ENCODE measurements at places on chromosomes 11 and 22.
A peak's percentile ranks its signal among the peaks of the same experiment; 100 is the strongest.

GRCh38 chr11:72637926-72638325, 36.3 kb downstream of the PDE2A start:
- no peak for DNase-seq

DNA sequence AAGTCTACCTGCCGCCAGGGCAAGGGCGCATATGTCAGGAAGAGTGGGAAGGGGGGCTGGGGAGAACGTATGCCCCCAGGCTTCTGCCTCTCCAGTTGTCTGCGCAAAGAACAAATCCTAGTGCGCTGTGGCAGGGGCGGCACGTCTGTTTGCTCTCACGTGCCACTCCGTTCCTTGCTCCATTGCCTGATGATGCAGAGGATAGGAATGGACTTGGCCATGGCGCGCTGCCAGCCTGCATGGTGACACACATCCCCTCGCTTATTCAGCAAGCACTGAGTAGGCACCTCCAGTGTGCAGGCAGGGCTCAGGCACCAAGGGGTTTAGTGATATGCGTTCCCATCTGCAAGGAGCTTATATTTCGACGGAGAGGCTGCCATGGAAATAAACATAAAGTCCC, 45.4 kb upstream of the SLC22A12 start:
- DNase-seq: no peak

- peak; percentile 15 for DNase-seq
These were observed 132.8 kb upstream of the PITPNB start for GRCh38 chr22:28051787-28052356.

- DNase-seq: no peak
These were observed 7.9 kb upstream of the TBC1D10A start for GRCh38 chr22:30334646-30335045.

GRCh38 chr22:37184380-37184755, 3.7 kb downstream of the C1QTNF6 start:
- DNase-seq: no peak

- no peak for DNase-seq
These were observed 6.4 kb upstream of the ATG16L2 start for GRCh38 chr11:72807792-72808191.

DNA sequence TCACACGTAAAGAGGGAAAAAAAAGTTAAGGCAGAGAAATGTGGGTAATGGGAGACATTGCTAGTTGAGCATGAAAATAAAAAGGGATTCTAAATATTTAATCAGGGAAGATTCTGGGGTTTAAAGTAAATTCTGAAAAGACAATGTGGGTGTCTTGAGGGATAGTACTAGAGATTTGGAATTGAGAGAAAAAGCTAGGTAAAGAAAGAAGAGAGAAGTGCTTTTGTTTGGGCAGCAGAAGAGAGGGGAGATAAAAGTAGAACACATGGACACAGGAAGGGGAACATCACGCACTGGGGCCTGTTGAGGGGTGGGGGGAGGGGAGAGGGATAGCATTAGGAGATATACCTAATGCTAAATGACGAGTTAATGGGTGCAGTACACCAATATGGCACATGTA, 3.5 kb upstream of the YPEL4 start:
- DNase-seq: no peak

- no peak for DNase-seq
These were observed 14.2 kb downstream of the MCAT start for GRCh38 chr22:43128928-43129424.
